Body of pancreas (tissue), 4 donors: ENCODE measurements at places on chromosomes 7 and 10. TPM values are rescaled to one million over a fixed set of nuclear protein-coding genes. Genes with fewer than 3 reads are reported as not detected.

DNA sequence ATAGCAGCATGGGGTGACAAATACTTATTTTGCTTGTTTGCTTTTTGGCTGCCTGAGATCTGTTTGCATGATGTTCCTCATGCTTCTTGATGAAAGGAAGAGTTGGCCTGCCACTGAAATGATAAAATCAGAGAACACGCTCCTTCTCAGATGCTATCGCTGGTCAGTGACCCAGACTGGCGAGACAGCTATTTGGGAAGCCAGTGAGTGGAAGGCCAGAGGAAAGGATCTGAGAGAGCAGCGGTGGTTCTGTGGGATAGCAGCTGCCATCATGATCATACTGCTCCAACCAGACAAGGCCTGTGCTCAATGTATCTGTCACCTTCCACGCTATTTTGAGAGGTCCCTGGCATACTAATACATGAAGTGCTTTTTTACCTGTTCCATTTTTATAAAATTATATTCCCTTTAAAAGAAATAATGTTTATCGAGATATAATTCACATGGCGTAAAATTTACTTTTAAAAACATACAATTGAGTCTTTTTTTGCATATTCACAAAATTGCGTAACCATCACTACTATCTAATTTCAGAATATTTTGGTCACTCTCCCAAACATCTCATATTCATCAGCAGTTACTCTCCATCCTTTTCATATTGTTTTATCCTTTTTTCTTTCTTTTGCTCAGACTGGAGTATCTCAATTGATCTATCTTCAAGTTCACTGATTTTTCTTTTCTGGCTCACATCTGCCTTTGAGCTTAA is 695.1 kb downstream of the TNS3 start:
- no peak for DNase-seq
- no peaks in the 10 kb centered on the region for H3K36me3 ChIP-seq
- H3K4me3 ChIP-seq, result no peak overlapping the region
- no peaks in the 10 kb centered on the region for H3K4me1 ChIP-seq
- H3K27me3 ChIP-seq, result no peaks in the 10 kb centered on the region

- DNase-seq, result no peak
- no peak overlapping the region for H3K4me3 ChIP-seq
- H3K4me1 ChIP-seq, result no peaks in the 10 kb centered on the region
- no peaks in the 10 kb centered on the region for H3K27me3 ChIP-seq
Measured at GRCh38 chr7:17396692-17397091, 98.2 kb downstream of the AHR start.

- DNase-seq, result no peak
- no peaks in the 10 kb centered on the region for H3K36me3 ChIP-seq
- no peaks in the 10 kb centered on the region for H3K27me3 ChIP-seq
- H3K4me3 ChIP-seq, result no peak overlapping the region
- no peaks in the 10 kb centered on the region for H3K4me1 ChIP-seq
Measured at GRCh38 chr7:32524631-32525030, 29.3 kb downstream of the AVL9 start.

CLCN1 gene
- total RNA-seq, result not detected

GRCh38 chr7:29770371-29770770 is 35.9 kb upstream of the WIPF3 start:
- no peak overlapping the region for H3K4me3 ChIP-seq
- no peaks in the 10 kb centered on the region for H3K36me3 ChIP-seq
- DNase-seq, result no peak
- no peaks in the 10 kb centered on the region for H3K4me1 ChIP-seq

COL17A1 gene
- total RNA-seq, result 3.6 TPM

- no peaks in the 10 kb centered on the region for H3K4me1 ChIP-seq
- H3K27ac ChIP-seq, result no peak overlapping the region
- DNase-seq, result no peak
- H3K36me3 ChIP-seq, result no peaks in the 10 kb centered on the region
Measured at GRCh38 chr7:15625466-15625865, 61.0 kb downstream of the MEOX2 start.

DNA sequence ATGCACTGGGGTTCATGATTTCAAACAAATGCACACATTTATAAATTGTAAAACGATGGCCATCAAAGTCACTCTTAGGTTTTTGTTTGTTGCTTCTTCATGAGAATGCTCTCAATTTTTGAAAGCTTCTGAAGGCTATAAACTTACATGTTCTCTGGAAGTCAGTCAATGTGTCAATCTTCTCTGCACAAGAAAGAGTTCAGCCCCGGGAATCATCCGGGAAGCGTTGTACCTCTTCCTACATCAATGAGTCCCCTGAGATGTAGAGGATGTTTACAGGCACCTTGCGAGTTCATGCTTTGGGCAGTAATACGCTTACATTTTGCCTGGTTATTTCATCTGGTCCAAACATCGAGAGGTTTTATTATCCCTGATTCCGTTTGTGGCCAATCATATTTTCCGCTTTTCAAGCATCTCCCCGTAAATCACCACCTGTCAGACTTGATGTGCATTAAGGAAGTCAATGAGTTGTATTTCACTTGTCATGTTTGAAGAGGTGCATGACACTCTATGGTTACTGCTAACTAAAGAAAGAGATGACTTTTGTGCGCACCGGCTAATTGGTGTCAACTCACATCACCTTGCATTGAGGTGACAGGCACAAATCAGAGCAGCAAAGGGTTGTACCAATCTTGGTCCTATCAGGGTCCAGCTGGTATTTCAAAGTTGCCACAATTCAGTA is 750.7 kb downstream of the SORCS3 start:
- DNase-seq, result no peak
- H3K27me3 ChIP-seq, result no peaks in the 10 kb centered on the region

- peaks cover 18% of the 10 kb centered on the region for H3K4me1 ChIP-seq
- H3K4me3 ChIP-seq, result no peak overlapping the region
- no peak overlapping the region for H3K27ac ChIP-seq
Measured at GRCh38 chr7:151384352-151384697, 25.5 kb downstream of the WDR86 start.

BAZ1B gene
- total RNA-seq, result 28.3 TPM

DNA sequence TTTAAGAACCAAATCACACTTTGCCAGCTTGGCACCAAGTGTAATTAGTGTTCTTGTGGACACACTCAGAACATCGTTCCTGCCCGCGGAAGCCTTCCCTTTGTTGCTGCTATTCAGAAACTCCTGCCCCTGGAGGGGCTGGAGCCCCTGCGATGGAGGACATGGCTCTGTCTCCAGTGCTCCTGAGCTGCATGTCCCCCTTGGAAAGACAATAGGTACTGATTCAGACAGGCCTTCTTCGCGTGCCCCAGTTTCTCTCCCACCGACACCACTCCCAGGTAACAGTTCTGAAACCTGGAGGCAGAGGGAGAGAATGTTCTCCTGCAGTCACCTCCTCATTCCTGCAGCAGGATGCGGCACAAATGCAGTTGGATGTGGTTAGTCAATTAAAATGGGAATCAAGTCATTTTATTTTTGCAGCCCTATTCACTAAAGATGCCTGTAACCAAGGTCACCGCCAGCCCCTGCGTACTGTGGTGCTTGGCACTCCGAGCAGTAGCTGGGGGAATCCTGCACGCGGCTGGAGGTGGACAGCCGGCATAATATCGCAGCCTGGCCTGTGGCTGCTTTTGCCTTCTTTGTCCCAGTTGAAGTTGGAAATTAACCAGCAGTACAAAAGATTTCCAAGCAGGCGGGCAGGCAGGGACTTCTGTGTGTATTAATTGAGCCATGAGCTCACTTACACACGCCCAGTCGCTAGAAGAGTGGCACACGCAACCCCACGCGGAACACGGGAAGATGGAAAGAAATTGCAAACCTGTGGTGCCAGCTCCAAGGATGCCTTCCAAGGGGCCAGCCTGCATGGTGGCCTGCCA is 205.7 kb downstream of the EBF3 start:
- H3K27me3 ChIP-seq, result no peaks in the 10 kb centered on the region
- peak; percentile 4 for DNase-seq
- peaks cover 4% of the 10 kb centered on the region for H3K4me1 ChIP-seq
- no peak overlapping the region for H3K27ac ChIP-seq
- H3K4me3 ChIP-seq, result no peak overlapping the region
- H3K36me3 ChIP-seq, result no peaks in the 10 kb centered on the region

KLLN gene
- total RNA-seq, result 0.99 TPM
